Renal pelvis (tissue), 12 donors: ENCODE measurements at places on chromosomes 7 and 10. TPM values are rescaled to one million over a fixed set of nuclear protein-coding genes. Genes with fewer than 3 reads are reported as not detected.

Gene FFAR4
- polyA plus RNA-seq: not detected

Gene CPXM2
- polyA plus RNA-seq: 6.3 TPM

Gene CELF2
- polyA plus RNA-seq: 11.5 TPM

Gene PTPRZ1
- polyA plus RNA-seq: 3.5 TPM

Gene CFAP70
- polyA plus RNA-seq: 11.7 TPM

Gene EZH2
- 39.0 TPM for polyA plus RNA-seq

Gene UPK3BL1
- polyA plus RNA-seq: 50.9 TPM

Gene COMTD1
- polyA plus RNA-seq: 13.0 TPM

Gene PTF1A
- polyA plus RNA-seq: not detected

Gene SEMA3C
- 25.6 TPM for polyA plus RNA-seq

Gene OR9A2
- polyA plus RNA-seq: not detected

Gene RGR
- 0.10 TPM for polyA plus RNA-seq

Gene ZNF239
- polyA plus RNA-seq: 13.6 TPM
